Activated CD4-positive, CD25-positive, alpha-beta regulatory T cell (primary cell): ENCODE measurements at places on chromosomes 6 and 20.

DNA sequence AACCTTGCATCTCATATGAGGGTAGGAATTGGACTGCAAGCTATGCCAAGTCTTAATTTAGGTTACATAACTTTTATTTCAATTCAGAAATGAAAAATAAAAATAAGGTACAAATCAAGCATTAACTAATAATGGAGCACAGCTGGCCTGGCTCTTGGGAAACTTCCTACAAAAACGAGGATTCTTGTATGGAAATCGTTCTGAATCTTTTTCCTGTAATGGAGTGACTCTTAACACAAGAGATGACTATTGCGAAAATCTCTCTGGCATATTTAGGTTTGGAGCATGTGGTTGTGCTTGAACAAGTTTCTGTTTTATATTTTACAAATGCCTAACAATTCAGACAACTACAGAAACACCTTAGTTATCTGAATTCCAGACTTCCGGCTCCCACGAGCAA, 34.0 kb upstream of the PI16 start:
- no peak for DNase-seq

- DNase-seq = no peak
Measured at GRCh38 chr6:165118736-165119135, 190.7 kb downstream of the C6orf118 start.

DNA sequence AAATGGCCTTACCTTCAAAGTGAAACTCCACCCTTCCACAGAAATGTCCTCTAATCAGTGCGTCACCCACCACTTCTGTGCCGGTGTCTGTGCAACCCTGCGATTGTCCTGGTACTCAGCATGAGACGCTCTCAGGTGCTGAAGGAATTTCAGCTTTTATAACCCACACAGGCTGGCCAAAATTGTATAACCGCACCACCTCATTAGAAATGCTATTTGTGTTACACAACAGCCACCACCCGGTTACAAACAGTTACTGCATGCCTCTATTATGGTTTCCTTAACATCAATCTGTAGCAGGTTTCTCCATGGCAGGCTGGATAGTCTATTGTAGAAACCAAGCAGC, 51.5 kb downstream of the SLC23A2 start:
- no peak for DNase-seq

GRCh38 chr20:2217857-2218539, 77.8 kb upstream of the TGM3 start:
- DNase-seq = no peak

- DNase-seq = no peak
Measured at GRCh38 chr6:85192596-85192995, 257.3 kb upstream of the NT5E start.

DNA sequence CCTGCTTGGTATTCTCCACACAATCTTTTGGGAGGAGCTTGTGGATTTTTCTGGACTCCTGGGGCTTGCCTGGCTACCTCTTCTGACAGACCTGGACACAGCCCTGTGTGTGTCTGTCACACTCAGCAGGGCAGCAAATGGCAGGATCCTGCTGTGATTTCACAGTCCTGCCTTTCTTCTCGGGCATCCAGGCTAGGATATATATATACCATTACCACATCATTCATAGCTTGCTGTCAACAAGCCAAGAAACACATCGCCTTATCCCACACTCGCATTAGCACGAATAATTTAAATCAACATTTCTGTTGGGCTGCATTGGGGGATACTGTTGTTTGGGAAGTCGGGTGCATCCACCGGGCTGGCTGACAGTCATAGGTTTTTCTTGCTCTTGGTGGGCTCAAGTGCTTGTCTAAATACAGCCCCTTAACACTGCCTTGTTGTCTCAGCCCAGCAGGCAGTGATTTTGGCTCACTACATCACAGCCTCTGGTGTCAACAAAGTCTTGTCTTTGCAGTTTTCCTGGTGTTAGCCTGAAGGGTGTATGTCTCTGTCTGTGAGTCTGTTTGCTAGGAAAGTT, 154.9 kb upstream of the FERMT1 start:
- DNase-seq = no peak

- DNase-seq = no peak
Measured at GRCh38 chr6:33004940-33005339, 4.5 kb downstream of the HLA-DOA start.

DNA sequence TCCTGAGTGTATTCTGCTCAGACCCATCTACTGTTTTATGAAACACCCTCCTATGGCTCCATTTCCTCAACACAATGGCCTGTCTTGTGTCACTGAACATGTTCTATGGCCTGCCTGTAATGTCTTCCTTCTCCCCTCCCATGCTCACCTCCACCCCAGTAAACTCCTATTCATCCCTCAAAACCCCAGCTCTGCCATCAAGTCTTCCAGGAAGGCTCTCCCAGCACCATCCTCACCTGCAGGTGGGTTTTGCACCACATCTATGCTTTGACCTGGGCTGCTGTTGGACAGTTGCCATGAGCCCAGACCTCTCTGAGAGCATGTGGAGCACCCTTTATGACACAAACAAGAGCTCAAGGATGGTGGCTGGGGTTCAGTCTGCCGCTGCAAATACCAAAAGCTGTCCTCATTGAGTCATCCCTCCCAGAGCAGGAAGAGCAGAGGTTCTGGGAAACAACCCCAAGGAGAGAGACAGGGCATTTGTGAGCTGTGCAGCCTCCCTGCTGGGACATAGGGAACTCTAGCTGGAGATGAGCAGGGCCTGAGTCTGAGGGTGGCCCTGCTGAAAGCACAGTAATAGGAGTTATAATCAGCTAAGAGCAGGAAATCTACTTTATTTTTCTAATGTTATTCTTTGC, 93.8 kb upstream of the CD93 start:
- no peak for DNase-seq

DNA sequence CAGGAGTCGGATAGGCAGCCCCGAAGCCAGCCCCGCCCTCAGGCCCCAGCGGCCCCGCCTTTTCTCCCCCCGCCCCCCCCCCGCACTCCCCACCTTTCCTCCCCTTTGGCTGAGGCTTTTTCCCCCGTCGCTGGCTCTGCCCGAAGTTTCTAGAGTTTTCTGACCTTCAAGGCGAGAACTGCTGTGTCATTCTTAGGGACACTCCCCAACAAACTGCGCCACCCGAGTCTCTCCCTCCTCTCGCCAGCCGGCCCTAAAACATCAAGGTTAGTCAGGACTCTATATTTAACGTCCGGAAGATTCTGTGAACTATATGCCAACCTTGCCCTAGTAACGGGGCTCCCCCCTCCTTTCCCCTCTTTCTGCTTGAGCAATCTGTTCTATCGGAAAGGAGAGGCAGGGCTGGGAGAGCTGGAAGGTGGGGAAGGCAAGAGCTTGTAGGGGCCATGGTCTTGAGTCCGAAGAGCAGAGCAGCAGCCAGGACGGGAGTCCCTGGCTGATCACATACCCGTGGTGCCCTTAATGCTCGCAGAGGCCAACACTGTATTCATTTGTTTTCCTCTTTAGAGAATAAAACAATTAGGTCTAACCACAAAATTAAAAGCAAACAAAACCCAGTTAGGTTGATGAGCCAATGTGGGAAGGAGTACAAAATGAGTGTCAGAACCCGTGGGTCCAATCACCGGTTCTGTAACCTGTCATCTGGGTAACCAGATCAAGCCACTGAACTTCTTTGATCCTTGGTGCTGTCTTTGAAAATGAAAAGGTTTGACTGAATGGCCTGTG, 5.3 kb upstream of the HSPA1B start:
- peak; percentile 37 for DNase-seq

- DNase-seq = no peak
Measured at GRCh38 chr20:17542993-17543412, 11.8 kb upstream of the BFSP1 start.

GRCh38 chr6:87723170-87724078, 21.4 kb upstream of the AKIRIN2 start:
- DNase-seq = no peak

- peak; percentile 7 for DNase-seq
Measured at GRCh38 chr6:26311385-26312095, 53.5 kb upstream of the BTN3A2 start.

GRCh38 chr20:39939241-39939865, 749.7 kb downstream of the MAFB start:
- no peak for DNase-seq

DNA sequence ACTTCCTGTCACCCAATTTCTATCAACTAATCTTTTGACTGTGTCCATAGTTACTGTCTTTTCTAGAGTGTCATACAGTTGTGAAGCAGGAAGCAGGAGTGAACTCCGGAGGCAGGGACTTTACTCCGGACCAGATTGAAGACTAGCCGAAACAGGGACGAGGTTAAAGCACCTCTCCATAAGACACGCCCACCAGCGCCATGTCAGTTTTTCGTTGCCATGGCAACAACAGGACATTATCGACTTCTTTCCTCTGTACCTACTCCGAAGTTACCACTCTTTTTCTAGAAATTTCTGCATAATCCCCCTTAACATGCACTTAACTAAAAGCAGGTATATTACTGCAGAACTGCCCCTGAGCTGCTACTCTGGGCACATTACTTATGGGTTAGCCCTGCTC, 25.2 kb downstream of the TRIM38 start:
- DNase-seq = no peak
